IMR-90 (cell line): ENCODE measurements at places on chromosomes 7 and 10.

GRCh38 chr10:89115876-89116627, 91.1 kb downstream of the CH25H start:
- peak; percentile 58 for DNase-seq

DNA sequence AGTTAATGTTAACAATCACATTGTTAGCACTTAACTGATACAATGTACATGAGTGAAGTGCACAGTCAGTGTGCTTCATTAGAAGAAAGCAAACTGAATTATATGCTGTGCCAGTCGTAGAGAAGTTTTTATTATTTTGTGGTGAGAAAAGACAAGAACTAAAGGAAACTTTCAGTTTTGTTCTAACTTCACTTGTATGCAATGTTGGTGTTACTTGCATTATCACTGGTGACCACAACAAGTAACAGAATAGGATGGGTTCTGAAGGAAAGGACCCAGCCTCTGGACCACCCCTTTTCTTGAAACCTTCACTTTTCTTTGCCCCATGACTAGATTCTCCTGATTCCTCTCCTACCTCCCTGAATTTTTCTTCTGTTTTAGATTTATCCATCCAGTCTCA, 123.3 kb upstream of the GAD2 start:
- no peak for DNase-seq

GRCh38 chr7:106630648-106631047, 30.3 kb downstream of the CCDC71L start:
- DNase-seq, result no peak

DNA sequence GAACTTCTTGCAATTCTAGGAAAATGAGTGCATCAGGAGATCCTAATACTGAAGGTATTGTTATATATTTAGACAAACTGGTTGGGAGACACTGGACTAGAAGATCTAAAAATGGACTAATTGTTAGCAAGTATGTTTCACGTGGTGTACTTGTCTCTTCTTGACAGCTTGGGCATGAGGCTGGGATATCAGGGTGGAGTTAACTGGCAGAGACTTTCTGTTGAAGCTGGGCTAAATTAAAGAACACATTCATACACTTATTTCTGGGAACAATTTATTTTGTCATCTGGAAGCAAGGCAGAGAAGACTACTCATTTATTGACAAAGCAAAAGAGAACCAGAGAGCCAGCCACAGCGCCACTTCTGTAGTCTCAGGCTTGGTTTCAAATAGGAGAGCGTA, 25.9 kb downstream of the TYW1 start:
- DNase-seq, result no peak

DNA sequence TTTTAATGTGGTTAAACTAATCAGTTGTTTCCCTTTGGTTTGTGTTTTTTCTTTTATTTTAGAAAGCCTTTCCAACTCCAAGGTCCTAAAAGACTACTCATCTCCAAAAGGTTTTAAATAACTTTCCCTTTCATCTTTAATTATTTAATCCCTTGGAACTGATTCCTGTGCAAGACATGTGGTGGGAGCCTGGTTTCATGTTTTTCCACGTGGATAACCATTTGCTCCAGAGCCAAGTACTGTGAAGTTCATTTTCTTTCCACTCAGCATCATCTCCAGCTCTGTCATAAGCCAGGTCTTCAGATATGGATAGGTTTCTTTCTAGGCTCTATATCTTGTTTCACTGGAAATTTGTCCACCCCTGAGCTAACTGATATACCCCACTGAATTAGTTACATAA, 16.7 kb downstream of the PPP1R3C start:
- DNase-seq, result no peak

DNA sequence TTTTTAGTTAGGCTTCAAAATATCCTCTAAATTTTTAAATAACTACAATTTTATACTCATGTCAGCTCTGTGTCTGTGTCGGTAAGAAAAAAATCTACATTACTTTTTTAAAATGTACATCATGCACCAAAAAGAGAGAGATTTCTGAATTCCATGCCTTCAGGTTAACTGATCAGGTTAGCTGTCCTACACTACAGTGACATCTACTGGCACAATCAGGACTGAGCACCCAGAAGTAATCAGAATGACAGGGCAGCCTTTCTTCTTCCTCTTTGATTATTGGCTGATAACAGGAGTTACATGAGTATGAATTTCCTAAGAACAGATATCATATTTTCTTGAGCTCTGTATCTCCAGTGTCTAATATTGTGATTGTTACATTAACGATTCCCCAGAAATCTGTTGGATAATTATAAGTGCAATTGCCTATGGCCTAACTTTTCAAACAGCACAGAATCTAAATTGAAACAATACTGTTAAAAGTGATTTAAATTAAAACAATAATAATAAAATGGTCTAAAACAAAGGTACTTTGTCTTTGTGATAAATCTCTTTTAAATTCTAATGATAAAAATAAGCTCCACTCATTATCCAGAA, 41.8 kb upstream of the HYCC1 start:
- peak; percentile 77 for DNase-seq

DNA sequence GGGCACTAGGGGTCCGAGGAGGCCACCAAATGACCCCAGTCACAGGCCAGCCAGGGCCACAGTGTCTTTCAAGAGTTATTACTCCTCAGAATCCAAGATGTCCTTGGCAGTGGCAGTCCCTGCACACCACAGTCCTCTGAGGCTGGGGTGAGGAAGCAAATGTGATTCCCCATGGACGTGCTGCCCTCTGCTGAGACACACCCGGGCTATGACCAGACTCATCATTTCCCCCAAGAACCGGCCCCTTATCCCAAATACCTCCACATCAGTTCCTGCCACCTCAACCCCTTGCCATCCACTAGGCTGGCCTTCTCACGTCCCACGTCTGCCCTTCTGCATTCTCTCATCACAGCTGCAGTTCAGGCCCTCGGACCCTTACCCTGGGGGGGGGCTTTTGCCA, 5.0 kb downstream of the PRKAG2 start:
- DNase-seq, result no peak

GRCh38 chr10:33252324-33252723, 82.1 kb downstream of the NRP1 start:
- DNase-seq, result no peak

DNA sequence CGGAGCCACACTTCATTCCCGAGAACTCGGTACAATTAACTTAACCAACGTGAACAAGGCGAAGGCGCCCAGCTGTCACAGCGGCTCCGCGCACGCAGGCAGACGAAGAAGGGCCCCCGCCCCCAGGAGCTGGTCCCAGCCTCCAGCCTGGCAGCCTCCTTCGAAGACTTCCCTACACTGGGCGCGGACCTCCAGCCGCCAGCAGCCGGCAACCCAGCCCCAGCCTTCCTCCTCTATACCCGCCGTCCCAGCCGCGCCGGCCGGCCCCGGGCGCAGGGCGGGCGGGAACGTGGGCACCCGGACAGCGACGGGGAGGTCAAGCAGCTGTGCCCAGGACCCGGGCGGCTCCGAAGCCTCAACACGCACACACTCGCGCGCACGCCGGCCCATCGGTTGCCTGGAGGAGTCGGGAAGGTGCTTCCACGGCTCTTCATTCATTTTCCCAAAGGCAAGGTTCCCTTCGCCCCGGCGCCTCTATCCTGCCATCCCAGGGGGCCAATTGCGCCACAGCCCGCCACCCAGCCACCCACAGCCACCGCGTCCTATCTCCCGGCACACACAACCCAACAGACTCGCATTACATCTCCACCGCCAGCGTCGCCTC, 1.6 kb downstream of the CHST15 start:
- DNase-seq, result no peak

- DNase-seq, result peak; percentile 29
Measured at GRCh38 chr7:66362136-66362535, 157.0 kb downstream of the TPST1 start.

- DNase-seq, result no peak
Measured at GRCh38 chr10:29881811-29882210, 177.6 kb downstream of the JCAD start.

DNA sequence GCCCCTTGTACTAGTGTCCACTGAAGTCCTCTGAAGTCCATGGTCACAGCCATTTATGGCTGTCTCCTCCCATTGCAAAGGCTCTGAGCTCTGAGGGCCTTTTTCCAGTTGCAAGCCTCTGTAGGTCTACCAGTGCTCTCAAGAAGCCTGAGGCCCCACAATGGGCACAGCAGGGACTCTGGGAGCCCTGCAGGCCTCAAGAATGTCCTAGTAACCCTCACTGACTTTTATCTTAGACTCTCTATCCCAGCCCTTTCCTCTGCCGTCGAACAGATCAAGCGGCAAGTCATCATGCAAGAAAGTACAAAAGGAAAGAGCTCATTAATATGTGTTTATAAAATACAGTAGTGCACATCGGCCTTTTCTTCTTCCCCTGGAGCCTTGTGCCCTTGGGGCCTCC, 23.4 kb downstream of the VWA2 start:
- no peak for DNase-seq

DNA sequence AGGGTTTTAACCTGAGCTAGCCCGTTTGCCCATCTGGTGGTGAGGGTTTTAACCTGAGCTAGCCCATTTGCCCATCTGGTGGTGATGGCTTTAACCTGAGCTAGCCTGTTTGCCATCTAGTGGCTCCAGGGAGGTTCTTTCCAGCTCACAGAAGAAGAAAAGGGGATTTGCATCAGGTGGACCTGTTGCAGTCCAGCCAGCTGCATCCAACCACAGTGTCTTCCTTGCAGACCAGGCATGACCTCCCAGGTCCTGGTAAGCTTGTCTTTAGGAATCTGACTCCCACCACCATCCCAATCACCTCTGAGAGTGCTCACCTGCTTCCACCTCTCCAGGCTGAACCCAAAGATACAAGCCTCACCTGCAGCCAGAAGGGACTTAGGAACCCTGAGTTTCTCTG, 62.4 kb upstream of the EMX2 start:
- DNase-seq, result no peak

- DNase-seq, result peak; percentile 61
Measured at GRCh38 chr10:98411768-98412167, 3.2 kb downstream of the PYROXD2 start.

GRCh38 chr10:101561068-101561915, 26.8 kb downstream of the POLL start:
- no peak for DNase-seq
